ENCODE measurements at places on chromosomes 6 and 20.

GRCh38 chr6:100078509-100078908 is 84.5 kb upstream of the MCHR2 start:
- no peak for DNase-seq

DNA sequence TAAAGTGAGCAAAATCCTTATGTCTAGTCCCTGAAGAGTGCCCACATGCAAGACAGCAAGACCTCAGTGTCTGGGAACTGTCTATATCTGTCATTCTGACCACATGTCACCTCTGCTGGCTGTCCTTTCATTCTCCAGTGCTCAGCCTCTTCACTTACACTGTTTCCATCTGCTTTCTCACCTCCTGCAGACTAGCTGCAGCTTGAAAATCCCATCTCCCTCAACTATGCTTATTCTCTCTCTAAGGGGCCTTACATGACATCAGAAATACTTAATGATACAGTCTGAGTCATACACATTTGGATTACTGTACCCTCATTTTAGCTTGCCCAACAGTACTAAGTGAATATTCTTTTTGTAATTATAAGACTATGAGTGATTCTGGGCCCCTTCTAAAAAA is 587.8 kb downstream of the EPM2A start:
- DNase-seq: no peak

DNA sequence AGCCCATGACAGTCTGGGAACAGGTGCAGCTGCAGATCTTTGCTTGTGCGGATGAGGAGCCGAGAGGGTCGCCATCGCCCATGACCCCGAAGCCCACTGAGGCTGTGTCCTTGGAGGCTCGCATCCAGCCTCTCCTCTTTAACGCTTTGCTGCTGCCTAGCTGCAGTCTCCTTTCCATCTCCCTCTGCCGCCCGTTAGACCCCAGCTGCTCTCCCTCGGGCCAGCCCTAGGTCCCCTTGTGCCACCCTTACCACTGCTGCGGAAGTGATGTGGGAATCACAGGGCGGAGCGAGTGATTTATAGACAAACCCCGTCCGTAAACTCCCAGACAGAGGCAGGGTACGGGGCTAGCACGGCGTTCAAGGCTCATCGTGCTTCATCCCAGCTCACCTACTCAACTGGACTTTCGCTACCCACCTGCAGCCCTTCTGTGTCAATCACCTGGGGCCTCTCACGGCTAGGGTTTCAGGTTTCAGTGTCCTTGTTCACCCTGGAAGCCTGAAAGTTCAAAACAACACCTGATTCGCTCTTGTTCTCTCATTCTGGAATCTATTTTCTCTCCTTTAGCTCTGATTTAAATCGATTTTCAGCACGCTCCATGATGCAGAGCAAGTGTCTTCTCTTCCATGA is 76.1 kb downstream of the PAX1 start:
- DNase-seq: no peak

DNA sequence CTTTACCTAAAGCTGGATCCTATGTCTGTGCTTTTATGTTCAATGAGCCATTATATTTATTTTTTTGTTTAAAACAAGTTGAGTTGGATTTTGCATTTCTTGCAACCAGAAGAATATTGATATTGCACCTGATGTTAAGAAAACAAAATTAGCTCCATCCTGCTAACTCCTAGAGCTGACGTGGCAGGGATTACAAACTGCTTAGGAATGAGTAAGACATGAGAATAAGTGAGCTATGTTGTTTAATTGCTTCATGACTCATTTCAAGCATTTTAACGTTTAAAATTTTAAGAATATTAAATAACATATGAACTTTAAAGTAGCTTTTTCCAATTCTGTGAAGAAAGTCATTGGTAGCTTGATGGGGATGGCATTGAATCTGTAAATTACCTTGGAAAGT is 663.5 kb downstream of the EPM2A start:
- DNase-seq: no peak
